ENCODE measurements at places on chromosomes 3 and 15. TPM values are rescaled to one million over a fixed set of nuclear protein-coding genes. Genes with fewer than 3 reads are reported as not detected.
A peak's percentile ranks its signal among the peaks of the same experiment; 100 is the strongest.

The DAZL gene
- not detected for total RNA-seq

The COPG1 gene
- total RNA-seq, result 113 TPM

GRCh38 chr3:52052831-52053306, 3.5 kb downstream of the DUSP7 start:
- H3K4me1 ChIP-seq, result peaks cover 76% of the 10 kb centered on the region
- peak overlapping the region; percentile 11 for H3K4me3 ChIP-seq
- H3K36me3 ChIP-seq, result peaks cover 27% of the 10 kb centered on the region
- peak; percentile 86 for DNase-seq
- H3K27ac ChIP-seq, result peak overlapping the region; percentile 94

- no peak overlapping the region for H3K27ac ChIP-seq
- H3K36me3 ChIP-seq, result peaks cover 11% of the 10 kb centered on the region
- H3K27me3 ChIP-seq, result no peaks in the 10 kb centered on the region
- peak; percentile 19 for DNase-seq
- no peaks in the 10 kb centered on the region for H3K4me1 ChIP-seq
- H3K4me3 ChIP-seq, result no peak overlapping the region
These were observed 133.0 kb downstream of the LRRK1 start for GRCh38 chr15:101052031-101052620.

GRCh38 chr3:127953091-127954035, 38.3 kb downstream of the KBTBD12 start:
- H3K36me3 ChIP-seq, result no peaks in the 10 kb centered on the region
- H3K27ac ChIP-seq, result no peak overlapping the region
- H3K27me3 ChIP-seq, result no peaks in the 10 kb centered on the region
- no peak for DNase-seq
- no peak overlapping the region for H3K4me3 ChIP-seq

DNA sequence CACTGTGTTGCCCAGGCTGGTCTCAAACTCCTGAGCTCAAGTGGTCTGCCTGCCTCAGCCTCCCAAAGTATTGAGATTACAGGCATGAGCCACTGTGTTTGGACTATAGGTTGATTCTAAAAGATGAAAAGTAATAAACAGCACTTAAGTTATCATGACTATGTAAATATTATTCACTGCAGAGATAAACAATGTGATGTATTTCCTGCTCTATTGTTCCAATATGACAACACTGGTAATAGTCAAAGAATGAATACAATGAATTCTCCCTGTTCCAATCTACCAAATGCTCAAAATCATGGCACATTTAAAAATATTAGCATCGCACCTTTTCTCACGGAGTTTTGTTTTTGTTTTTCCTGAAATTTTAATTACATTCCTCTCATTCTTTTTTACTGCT, 36.8 kb upstream of the TBL1XR1 start:
- no peak overlapping the region for H3K4me3 ChIP-seq
- H3K36me3 ChIP-seq, result no peaks in the 10 kb centered on the region
- H3K27me3 ChIP-seq, result no peaks in the 10 kb centered on the region
- H3K4me1 ChIP-seq, result no peaks in the 10 kb centered on the region
- no peak for DNase-seq
- no peak overlapping the region for H3K27ac ChIP-seq

DNA sequence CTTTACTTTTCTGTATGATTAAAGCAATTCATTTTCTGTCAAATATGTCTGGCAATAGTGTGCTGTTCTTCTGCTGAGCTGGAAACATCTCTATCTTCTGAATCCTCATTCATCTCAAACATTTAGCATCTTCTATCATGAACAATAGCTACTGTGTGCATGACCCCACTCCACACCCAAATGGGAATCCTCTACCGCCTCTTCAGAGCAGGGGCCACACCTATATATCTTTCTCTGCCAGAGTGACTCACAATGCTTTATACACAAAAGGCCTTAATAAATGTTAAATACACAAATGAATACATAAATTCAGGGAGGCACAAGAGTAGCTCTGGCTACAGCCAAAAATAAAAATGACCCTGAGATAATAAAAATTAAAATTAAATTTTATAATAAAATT, 8.0 kb downstream of the ALDH1A2 start:
- H3K36me3 ChIP-seq, result no peaks in the 10 kb centered on the region
- DNase-seq, result no peak
- H3K27me3 ChIP-seq, result no peaks in the 10 kb centered on the region
- H3K27ac ChIP-seq, result no peak overlapping the region
- H3K4me1 ChIP-seq, result no peaks in the 10 kb centered on the region

The NEIL1 gene
- total RNA-seq, result 326 TPM

DNA sequence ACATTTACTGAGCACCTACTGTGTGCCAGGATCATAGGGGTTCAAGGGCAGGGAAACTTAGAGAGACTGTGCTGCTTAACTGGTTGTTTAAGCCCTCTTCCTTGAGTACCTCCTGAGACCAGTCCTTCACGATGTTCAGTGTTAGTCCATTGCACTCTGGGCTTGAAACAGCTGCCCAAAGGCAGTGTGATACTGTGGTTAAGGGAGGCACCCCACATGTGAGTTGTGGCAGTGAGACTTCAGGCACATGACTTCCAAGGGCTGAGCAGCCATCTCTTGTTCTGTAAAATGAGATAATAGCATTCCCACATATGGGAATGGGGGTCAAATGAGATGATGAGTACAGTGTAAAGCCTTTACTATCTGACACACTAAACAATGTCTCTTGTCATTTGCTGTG, 75.1 kb downstream of the LINGO1 start:
- DNase-seq, result no peak
- H3K27ac ChIP-seq, result no peak overlapping the region
- no peak overlapping the region for H3K4me3 ChIP-seq
- no peaks in the 10 kb centered on the region for H3K36me3 ChIP-seq
- no peaks in the 10 kb centered on the region for H3K27me3 ChIP-seq

GRCh38 chr15:42119446-42119760, 25.0 kb upstream of the PLA2G4D start:
- no peak overlapping the region for H3K4me3 ChIP-seq
- no peaks in the 10 kb centered on the region for H3K27me3 ChIP-seq
- no peak for DNase-seq
- peaks cover 8% of the 10 kb centered on the region for H3K4me1 ChIP-seq

The LRRC34 gene
- total RNA-seq, result 4.2 TPM

DNA sequence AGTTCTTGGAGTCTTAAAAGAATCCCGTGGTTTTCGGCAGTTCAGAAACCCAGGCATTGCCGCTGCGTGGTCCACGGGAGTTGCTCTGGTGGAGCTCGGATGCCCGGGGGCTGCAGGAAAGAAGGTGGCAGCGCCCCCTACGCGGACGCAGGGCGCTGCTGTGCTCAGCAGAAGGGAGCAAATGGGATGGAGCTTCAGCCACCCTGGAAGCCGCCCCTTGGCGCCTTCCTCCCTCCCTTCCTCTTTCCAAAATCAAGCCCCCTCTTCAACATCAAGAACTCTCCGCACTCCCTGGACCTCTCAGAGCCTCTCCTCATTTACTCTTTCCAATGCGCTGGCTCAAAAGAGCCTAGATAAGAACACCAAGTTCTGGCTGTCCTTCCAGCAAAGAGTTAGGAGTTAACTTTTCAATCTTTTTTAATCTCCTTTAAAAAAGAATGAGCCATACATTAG, 880 bp upstream of the CHRNA7 start:
- peaks cover 57% of the 10 kb centered on the region for H3K27me3 ChIP-seq
- no peak overlapping the region for H3K27ac ChIP-seq
- DNase-seq, result peak; percentile 81

GRCh38 chr15:90592131-90592881, 62.6 kb downstream of the CRTC3 start:
- no peaks in the 10 kb centered on the region for H3K27me3 ChIP-seq
- DNase-seq, result no peak
- no peaks in the 10 kb centered on the region for H3K36me3 ChIP-seq
- H3K4me1 ChIP-seq, result peaks cover 55% of the 10 kb centered on the region
- H3K4me3 ChIP-seq, result no peak overlapping the region
- peak overlapping the region; percentile 37 for H3K27ac ChIP-seq

DNA sequence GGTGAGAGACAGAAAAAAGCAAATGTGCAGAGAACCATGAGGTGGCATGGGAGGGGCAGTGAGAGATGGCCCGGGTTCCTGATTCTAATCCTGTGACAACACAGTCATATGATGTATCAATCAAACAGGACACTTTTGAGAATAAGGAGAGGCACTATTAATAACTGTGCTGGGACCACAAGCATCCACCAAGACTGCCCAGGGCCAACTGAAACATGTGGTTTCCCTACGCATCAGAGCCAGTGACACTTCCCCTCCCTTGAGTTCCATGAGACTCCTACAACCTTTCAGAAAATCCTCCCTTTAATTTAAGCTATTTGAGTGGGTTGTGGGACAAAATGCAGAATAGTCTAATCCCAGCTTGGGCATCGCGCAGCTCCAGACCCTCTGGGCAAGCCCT, 17.4 kb downstream of the SH3BP5 start:
- H3K27me3 ChIP-seq, result no peaks in the 10 kb centered on the region
- no peak for DNase-seq
- no peak overlapping the region for H3K4me3 ChIP-seq

GRCh38 chr3:171678971-171679492, 131.3 kb downstream of the PLD1 start:
- H3K4me1 ChIP-seq, result no peaks in the 10 kb centered on the region
- peaks cover 8% of the 10 kb centered on the region for H3K36me3 ChIP-seq
- no peak for DNase-seq

DNA sequence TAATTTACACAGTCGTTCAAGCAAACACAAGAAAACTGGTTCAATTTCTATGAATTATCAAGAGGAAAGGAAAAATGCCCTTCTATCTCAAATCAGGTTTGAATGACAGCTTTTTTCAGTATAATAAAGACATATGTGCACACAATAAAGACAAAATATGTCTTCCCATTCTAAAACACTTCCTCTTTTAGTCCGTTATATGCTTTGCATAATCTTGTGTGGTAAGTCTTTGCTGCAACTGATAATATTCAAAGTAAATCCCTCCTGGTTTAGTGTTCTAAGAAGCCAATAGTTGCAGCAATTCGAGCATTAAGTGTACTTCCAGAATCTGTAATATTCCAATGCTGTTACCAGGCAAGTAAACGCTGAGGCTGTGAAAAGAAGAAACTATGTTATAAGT, 43.7 kb upstream of the MAPKBP1 start:
- DNase-seq, result no peak
- no peaks in the 10 kb centered on the region for H3K4me1 ChIP-seq
- H3K27ac ChIP-seq, result no peak overlapping the region
- H3K36me3 ChIP-seq, result peaks cover 16% of the 10 kb centered on the region
- H3K4me3 ChIP-seq, result no peak overlapping the region

The CD200R1 gene
- not detected for total RNA-seq

The SEMA7A gene
- total RNA-seq, result not detected

GRCh38 chr3:158248261-158248660, 138.4 kb downstream of the RSRC1 start:
- DNase-seq, result no peak
- H3K27ac ChIP-seq, result no peak overlapping the region
- no peaks in the 10 kb centered on the region for H3K27me3 ChIP-seq
- peaks cover 7% of the 10 kb centered on the region for H3K36me3 ChIP-seq

DNA sequence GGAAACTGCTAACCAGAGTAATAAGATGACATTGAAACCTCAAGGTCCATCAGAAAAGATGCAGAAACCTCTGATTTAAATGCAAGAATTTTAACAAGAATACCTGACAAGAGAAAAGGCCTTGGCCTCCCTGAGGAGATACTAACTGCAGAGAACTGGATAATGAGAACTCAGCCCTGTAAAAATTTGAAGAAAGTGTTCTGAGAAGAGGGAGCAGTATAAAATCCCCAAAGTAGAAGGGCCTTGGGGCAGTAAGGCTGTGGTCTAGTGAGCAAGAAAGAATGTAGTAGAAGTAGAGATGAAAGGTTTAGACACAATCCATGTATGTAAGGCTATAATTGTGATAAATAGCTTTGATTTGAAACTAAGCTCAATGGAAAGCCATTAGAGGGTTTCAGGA, 394.1 kb downstream of the ZBBX start:
- no peak overlapping the region for H3K4me3 ChIP-seq
- H3K36me3 ChIP-seq, result no peaks in the 10 kb centered on the region
- DNase-seq, result no peak
- no peak overlapping the region for H3K27ac ChIP-seq
- no peaks in the 10 kb centered on the region for H3K4me1 ChIP-seq

The DHX36 gene
- 138 TPM for total RNA-seq

- peaks cover 40% of the 10 kb centered on the region for H3K4me1 ChIP-seq
- H3K27me3 ChIP-seq, result no peaks in the 10 kb centered on the region
- H3K36me3 ChIP-seq, result no peaks in the 10 kb centered on the region
- H3K27ac ChIP-seq, result no peak overlapping the region
- no peak for DNase-seq
- H3K4me3 ChIP-seq, result no peak overlapping the region
These were observed 3.1 kb downstream of the PCYT1A start for GRCh38 chr3:196284396-196284795.

The ZFAND6 gene
- 55.4 TPM for total RNA-seq

GRCh38 chr3:117047951-117048705, 338.5 kb downstream of the TUSC7 start:
- no peaks in the 10 kb centered on the region for H3K27me3 ChIP-seq
- H3K4me1 ChIP-seq, result peaks cover 6% of the 10 kb centered on the region
- no peak for DNase-seq
- H3K27ac ChIP-seq, result no peak overlapping the region
- H3K4me3 ChIP-seq, result no peak overlapping the region
- H3K36me3 ChIP-seq, result no peaks in the 10 kb centered on the region

GRCh38 chr15:78220713-78221112, 13.7 kb downstream of the ACSBG1 start:
- no peak for DNase-seq
- H3K27me3 ChIP-seq, result no peaks in the 10 kb centered on the region
- peak overlapping the region; percentile 67 for H3K27ac ChIP-seq
- H3K36me3 ChIP-seq, result no peaks in the 10 kb centered on the region
- H3K4me1 ChIP-seq, result peaks cover 14% of the 10 kb centered on the region

The CFAP100 gene
- not detected for total RNA-seq

GRCh38 chr3:63880653-63881052, 17.0 kb downstream of the ATXN7 start:
- no peak for DNase-seq
- no peaks in the 10 kb centered on the region for H3K36me3 ChIP-seq
- H3K4me1 ChIP-seq, result no peaks in the 10 kb centered on the region
- no peak overlapping the region for H3K4me3 ChIP-seq
- H3K27ac ChIP-seq, result no peak overlapping the region
- H3K27me3 ChIP-seq, result no peaks in the 10 kb centered on the region

DNA sequence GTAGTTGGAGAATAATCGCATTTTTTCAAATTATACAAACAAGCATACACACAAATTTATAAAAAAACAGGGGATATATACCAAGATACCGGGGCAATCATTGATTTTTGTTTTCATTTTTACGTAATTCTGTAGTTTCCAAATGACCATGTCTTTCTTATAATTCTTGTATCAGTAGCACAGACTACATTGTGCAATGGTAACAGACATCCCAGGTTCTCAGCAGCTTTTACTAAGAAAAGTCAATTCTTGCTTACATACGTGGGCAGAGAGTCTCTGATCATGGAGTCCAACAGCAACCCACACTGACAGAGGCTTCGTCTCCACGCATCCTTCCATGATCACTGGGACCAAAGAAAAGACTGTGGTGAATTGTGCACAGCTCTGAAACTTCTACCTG, 441.3 kb downstream of the TBL1XR1 start:
- H3K4me1 ChIP-seq, result no peaks in the 10 kb centered on the region
- H3K4me3 ChIP-seq, result no peak overlapping the region
- no peaks in the 10 kb centered on the region for H3K27me3 ChIP-seq
- no peak overlapping the region for H3K27ac ChIP-seq
- DNase-seq, result no peak

Data from stomach (tissue), 19 donors.